Lung (tissue), 17 donors: ENCODE measurements at places on chromosomes 13 and 19. TPM values are rescaled to one million over a fixed set of nuclear protein-coding genes. Genes with fewer than 3 reads are reported as not detected.

DNA sequence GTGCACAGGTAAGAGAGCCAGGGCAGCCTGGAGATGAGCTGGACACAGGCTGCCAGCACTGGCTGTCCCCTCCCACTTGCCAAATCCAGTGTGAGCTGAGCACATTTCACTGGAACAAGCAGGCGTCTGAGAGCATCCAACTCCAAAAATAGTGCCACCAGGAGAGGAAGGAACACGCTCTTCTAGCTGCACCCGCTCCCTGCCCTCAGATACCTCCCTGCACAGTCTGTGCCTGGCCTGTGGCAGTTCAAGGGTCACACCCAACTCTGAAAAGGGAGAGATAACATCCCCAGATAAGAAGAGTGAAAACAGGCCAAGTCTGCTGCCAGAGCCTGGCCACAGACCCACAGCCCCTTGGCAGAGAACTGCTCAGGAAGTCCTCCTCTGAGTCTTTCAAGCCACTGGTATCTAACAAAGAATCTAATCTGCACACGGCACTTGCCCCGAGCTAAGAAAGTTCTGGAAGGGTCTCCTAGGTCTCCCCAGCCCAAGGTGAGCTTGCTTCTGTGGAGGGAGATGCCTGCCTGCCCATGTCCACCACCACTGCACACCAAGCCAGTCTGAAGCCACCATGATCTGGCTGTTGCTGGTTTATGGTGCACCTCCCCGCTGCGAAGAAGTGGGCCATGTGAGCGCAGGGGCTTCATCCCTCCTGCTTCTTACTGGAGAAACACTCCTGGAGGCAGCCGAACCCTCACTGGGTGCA, 14.7 kb downstream of the ELL start:
- peak overlapping the region; percentile 48 for H3K27ac ChIP-seq
- H3K36me3 ChIP-seq, result no peaks in the 10 kb centered on the region
- no peak overlapping the region for H3K4me3 ChIP-seq
- peaks cover 20% of the 10 kb centered on the region for H3K4me1 ChIP-seq
- DNase-seq, result no peak

- no peaks in the 10 kb centered on the region for H3K36me3 ChIP-seq
- no peak overlapping the region for H3K4me3 ChIP-seq
- no peak for DNase-seq
Measured at GRCh38 chr13:44686531-44686934, 110.4 kb upstream of the TSC22D1 start.

GRCh38 chr19:42295342-42295741, 6.6 kb upstream of the PRR19 start:
- no peak overlapping the region for H3K27ac ChIP-seq
- H3K4me1 ChIP-seq, result no peaks in the 10 kb centered on the region
- H3K27me3 ChIP-seq, result no peaks in the 10 kb centered on the region
- no peak for DNase-seq
- no peak overlapping the region for H3K4me3 ChIP-seq

DNA sequence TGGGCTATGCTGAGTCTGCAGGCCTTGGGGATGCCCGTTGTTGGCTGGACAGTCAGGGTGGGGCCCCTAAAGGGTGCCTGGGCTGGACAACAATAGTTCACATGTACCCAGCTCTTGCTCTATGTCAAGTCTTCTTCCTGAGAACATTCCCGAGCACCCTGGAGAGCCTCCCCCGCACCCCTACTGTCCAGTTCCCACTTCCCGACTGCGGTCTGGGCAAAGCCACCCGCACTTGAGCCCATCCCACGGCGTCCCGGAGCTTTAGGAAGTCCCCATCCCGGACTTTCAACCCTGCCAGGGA, 1.1 kb upstream of the MPND start:
- peaks cover 2% of the 10 kb centered on the region for H3K36me3 ChIP-seq
- H3K27ac ChIP-seq, result peak overlapping the region; percentile 86
- H3K4me3 ChIP-seq, result peak overlapping the region; percentile 22
- H3K4me1 ChIP-seq, result peaks cover 5% of the 10 kb centered on the region
- DNase-seq, result no peak

GRCh38 chr19:4376671-4376990, 23.7 kb downstream of the SH3GL1 start:
- no peak overlapping the region for H3K27ac ChIP-seq
- no peaks in the 10 kb centered on the region for H3K36me3 ChIP-seq
- DNase-seq, result no peak
- H3K4me1 ChIP-seq, result peaks cover 33% of the 10 kb centered on the region
- no peak overlapping the region for H3K4me3 ChIP-seq
- no peaks in the 10 kb centered on the region for H3K27me3 ChIP-seq

GRCh38 chr19:50205681-50206138, 2.3 kb downstream of the MYH14 start:
- no peaks in the 10 kb centered on the region for H3K27me3 ChIP-seq
- H3K27ac ChIP-seq, result peak overlapping the region; percentile 48
- H3K4me3 ChIP-seq, result peak overlapping the region; percentile 52
- no peak for DNase-seq
- peaks cover 3% of the 10 kb centered on the region for H3K4me1 ChIP-seq

GRCh38 chr19:28424077-28424476, 788.9 kb downstream of the UQCRFS1 start:
- H3K36me3 ChIP-seq, result no peaks in the 10 kb centered on the region
- H3K27me3 ChIP-seq, result no peaks in the 10 kb centered on the region
- no peaks in the 10 kb centered on the region for H3K4me1 ChIP-seq

- no peaks in the 10 kb centered on the region for H3K36me3 ChIP-seq
- H3K27me3 ChIP-seq, result no peaks in the 10 kb centered on the region
- no peaks in the 10 kb centered on the region for H3K4me1 ChIP-seq
Measured at GRCh38 chr13:89610331-89610730, 1737.2 kb upstream of the MIR17HG start.

GRCh38 chr13:49569993-49570689, 15.2 kb downstream of the RCBTB1 start:
- no peak overlapping the region for H3K27ac ChIP-seq
- H3K27me3 ChIP-seq, result no peaks in the 10 kb centered on the region
- no peaks in the 10 kb centered on the region for H3K4me1 ChIP-seq
- no peak for DNase-seq
- H3K36me3 ChIP-seq, result no peaks in the 10 kb centered on the region
- H3K4me3 ChIP-seq, result no peak overlapping the region

- peaks cover 45% of the 10 kb centered on the region for H3K27me3 ChIP-seq
- no peaks in the 10 kb centered on the region for H3K36me3 ChIP-seq
- no peak for DNase-seq
- H3K27ac ChIP-seq, result no peak within 1 kb of the TSS
- H3K4me3 ChIP-seq, result no peak within 1 kb of the TSS
Measured at GRCh38 chr19:42132030-42132628, at the start of gene POU2F2. Gene POU2F2 (minus strand): TSS chr19:42132446. CDS start chr19:42132411, 35 bp downstream.

DNA sequence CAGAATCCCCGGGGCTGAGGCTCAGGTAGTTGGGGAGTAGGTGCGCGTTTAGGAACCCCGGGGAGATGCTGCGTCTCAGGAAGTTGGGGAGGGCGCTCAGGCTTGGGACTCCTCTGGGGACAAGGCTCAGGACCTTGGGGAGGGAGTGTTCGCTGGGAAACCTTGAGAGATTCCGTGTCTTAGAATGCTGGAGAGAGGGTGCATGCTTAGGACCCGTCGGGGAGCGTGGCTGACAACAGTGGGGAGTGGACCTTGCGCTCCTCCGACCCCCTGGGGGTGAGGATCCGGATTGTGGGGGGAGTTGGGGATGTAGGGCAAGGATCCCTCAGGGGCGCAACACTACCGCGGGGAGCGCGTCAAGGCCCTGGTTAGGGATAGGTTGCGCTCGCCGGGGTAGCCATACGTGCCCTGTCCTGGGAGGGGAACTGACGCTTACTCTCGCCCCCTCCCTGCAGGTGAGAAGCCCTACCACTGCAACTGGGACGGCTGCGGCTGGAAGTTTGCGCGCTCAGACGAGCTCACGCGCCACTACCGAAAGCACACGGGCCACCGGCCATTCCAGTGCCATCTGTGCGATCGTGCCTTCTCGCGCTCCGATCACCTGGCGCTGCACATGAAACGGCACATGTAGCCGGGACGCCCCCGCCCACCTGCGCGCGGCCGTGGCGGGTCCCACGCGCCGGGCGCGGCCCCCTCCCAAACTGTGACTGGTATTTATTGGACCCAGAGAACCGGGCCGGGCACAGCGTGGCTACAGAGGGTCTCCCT, 2.0 kb downstream of the KLF2 start:
- DNase-seq, result no peak
- H3K27me3 ChIP-seq, result peaks cover 25% of the 10 kb centered on the region
- H3K4me3 ChIP-seq, result peak overlapping the region; percentile 82
- peaks cover 4% of the 10 kb centered on the region for H3K4me1 ChIP-seq
- no peaks in the 10 kb centered on the region for H3K36me3 ChIP-seq

GRCh38 chr19:42275517-42275916, 6.5 kb downstream of the CIC start:
- no peak overlapping the region for H3K27ac ChIP-seq
- peaks cover 13% of the 10 kb centered on the region for H3K4me1 ChIP-seq
- H3K4me3 ChIP-seq, result no peak overlapping the region
- H3K27me3 ChIP-seq, result no peaks in the 10 kb centered on the region

GRCh38 chr19:50820549-50821247, 2.9 kb downstream of the KLK1 start:
- DNase-seq, result no peak
- no peaks in the 10 kb centered on the region for H3K4me1 ChIP-seq
- H3K27ac ChIP-seq, result no peak overlapping the region
- peaks cover 3% of the 10 kb centered on the region for H3K27me3 ChIP-seq

GRCh38 chr13:32822771-32823170, 193.5 kb upstream of the KL start:
- peaks cover 4% of the 10 kb centered on the region for H3K4me1 ChIP-seq
- H3K4me3 ChIP-seq, result no peak overlapping the region
- no peaks in the 10 kb centered on the region for H3K27me3 ChIP-seq

GRCh38 chr13:35995136-35995535, 136.0 kb downstream of the DCLK1 start:
- H3K4me3 ChIP-seq, result no peak overlapping the region
- no peaks in the 10 kb centered on the region for H3K36me3 ChIP-seq
- no peak for DNase-seq
- peaks cover 5% of the 10 kb centered on the region for H3K4me1 ChIP-seq
- H3K27ac ChIP-seq, result no peak overlapping the region

GRCh38 chr19:38812009-38812840, 520 bp downstream of the LGALS4 start:
- DNase-seq, result no peak
- no peak overlapping the region for H3K27ac ChIP-seq
- no peak overlapping the region for H3K4me3 ChIP-seq
- H3K36me3 ChIP-seq, result peaks cover 4% of the 10 kb centered on the region
- no peaks in the 10 kb centered on the region for H3K4me1 ChIP-seq

DNA sequence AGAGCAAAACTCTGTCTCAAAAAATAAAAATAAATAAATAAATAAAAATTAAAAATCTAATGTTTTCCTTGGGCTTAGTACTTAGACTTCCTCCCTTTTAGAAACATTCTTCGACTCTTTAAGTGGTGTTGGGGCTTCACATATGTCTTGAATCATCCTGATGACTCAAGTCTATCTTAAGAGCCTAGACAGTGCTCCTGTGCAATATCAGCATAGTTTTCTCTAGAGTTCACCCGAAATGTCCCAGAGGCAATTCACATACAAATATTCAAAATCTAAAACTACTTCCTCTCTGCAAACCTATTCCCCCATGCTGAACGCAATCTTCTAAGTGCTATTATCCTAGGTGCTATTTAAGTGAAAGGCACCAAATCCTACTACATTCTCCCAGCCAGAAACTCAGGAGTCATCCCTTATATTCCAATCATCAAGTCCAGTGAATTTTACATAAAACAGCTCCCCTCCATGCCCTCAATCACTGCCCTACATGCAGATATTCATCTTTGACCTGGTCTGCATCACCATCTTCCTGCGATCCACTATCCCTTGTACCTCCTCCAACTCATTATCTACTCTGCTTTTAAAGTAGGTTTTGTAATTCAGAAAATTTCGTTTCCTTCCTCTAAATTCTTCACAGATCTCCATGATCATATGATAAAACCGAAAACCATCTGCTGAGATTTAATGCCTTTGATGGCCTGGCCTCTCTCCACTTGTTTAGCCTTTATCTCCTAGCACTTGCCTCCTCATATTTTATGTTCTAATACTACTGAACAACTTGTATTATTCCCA, 102.7 kb downstream of the ELF1 start:
- H3K4me1 ChIP-seq, result no peaks in the 10 kb centered on the region
- no peak overlapping the region for H3K27ac ChIP-seq
- no peaks in the 10 kb centered on the region for H3K27me3 ChIP-seq
- no peaks in the 10 kb centered on the region for H3K36me3 ChIP-seq
- H3K4me3 ChIP-seq, result no peak overlapping the region

DNA sequence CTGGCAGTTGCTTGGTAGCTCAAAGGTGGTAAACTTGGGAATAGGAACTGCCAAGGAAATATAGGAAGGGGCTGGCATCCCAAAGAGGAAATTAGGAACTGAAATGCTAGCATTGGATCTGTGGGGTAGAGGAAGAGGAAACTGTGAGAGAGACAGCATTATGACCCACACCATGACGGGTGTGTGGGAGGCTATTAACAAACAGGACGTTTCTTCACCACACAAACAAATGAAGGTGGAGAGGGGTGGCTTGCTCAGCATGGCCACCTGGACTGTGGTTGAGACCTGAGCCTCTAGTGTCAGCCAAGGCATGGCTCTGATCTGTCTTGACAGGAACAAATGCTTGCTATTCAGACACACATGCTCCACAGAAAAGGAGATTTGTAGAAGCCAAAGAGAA, 178.2 kb downstream of the B3GLCT start:
- no peak for DNase-seq
- no peaks in the 10 kb centered on the region for H3K27me3 ChIP-seq
- H3K4me1 ChIP-seq, result no peaks in the 10 kb centered on the region
- no peak overlapping the region for H3K4me3 ChIP-seq
- no peaks in the 10 kb centered on the region for H3K36me3 ChIP-seq

GRCh38 chr13:73059460-73060250, 850 bp downstream of the KLF5 start:
- peak overlapping the region; percentile 88 for H3K27ac ChIP-seq
- H3K27me3 ChIP-seq, result peaks cover 43% of the 10 kb centered on the region
- peaks cover 5% of the 10 kb centered on the region for H3K4me1 ChIP-seq
- peak overlapping the region; percentile 69 for H3K4me3 ChIP-seq
- no peaks in the 10 kb centered on the region for H3K36me3 ChIP-seq

GRCh38 chr19:38713227-38713649, 31.0 kb downstream of the CAPN12 start:
- H3K4me3 ChIP-seq, result no peak overlapping the region
- peaks cover 85% of the 10 kb centered on the region for H3K36me3 ChIP-seq
- H3K27me3 ChIP-seq, result no peaks in the 10 kb centered on the region
- peak; percentile 84 for DNase-seq
- H3K4me1 ChIP-seq, result peaks cover 21% of the 10 kb centered on the region
- H3K27ac ChIP-seq, result peak overlapping the region; percentile 22

Gene CEACAM1
- total RNA-seq, result 11.2 TPM

Gene RDH8
- not detected for total RNA-seq

Gene LRRC25
- total RNA-seq, result 8.5 TPM

Gene CCDC9
- total RNA-seq, result 44.5 TPM

Gene MAP2K2
- 146 TPM for total RNA-seq

Gene LIPE
- total RNA-seq, result 4.5 TPM

Gene ATP11A
- total RNA-seq, result 317 TPM

Gene OR7C1
- not detected for total RNA-seq

Gene B3GNT3
- total RNA-seq, result 2.0 TPM

Gene GFY
- not detected for total RNA-seq

Gene RELB
- 15.8 TPM for total RNA-seq

Gene TNFSF9
- 1.00 TPM for total RNA-seq

Gene ANKRD24
- total RNA-seq, result 1.5 TPM

Gene ZNF560
- total RNA-seq, result not detected

Gene PSG6
- not detected for total RNA-seq
